Activated CD4-positive, CD25-positive, alpha-beta regulatory T cell treated with anti-CD3 and anti-CD28 coated beads, Interleukin-2, amount 50 U/mL, for 16 hours (primary cell): ENCODE measurements at places on chromosomes 12 and 14.

- no peak for DNase-seq
Measured at GRCh38 chr14:22668863-22669262, 24.7 kb upstream of the OR6J1 start.

DNA sequence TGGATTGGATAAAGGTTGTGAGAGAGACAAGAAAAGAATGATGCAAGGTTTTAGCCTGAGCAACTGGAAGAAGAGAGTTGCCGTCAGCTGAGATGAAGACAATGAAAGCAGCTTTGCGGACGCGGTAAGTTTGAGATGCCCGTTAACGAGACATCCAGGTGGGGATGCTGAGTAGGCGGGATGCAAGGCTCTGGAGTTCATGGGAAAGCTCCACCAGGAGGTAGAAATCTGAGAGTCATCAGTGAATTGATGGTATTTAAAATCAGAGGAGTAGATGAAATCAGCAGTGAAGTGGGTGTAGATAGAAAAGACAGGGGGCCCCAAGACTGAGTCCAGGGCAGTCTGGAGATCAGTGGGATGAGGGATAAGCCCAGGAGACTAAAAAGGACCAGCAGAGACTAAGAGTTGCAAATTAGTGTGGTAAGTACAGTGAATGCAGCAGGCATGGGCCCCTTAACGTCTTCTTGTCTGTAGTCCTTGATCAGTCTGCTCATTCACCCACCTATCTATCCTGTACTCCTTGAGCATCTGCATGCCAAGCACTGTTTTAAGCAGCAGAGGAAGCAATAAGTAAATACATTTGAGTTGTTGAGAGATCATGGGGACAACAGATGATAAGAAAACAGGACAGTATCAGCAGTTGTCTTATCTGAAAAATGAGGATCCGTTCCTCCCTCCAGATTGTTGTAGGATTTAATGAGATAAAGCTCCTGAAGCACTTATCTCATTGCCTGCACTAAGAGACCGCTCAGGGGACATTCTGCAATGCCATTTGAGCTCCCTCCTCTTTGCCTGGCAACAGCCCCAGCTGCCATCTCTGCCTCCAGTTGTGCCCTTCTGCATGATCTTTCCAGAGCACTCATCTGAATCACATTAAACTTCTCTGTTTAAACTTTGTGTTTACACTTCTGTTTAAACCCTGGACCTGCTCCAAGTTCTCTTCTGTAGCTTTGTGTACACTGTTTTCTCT, 91.5 kb downstream of the APAF1 start:
- DNase-seq = no peak

GRCh38 chr12:96308881-96309280, 91.4 kb downstream of the CDK17 start:
- no peak for DNase-seq

DNA sequence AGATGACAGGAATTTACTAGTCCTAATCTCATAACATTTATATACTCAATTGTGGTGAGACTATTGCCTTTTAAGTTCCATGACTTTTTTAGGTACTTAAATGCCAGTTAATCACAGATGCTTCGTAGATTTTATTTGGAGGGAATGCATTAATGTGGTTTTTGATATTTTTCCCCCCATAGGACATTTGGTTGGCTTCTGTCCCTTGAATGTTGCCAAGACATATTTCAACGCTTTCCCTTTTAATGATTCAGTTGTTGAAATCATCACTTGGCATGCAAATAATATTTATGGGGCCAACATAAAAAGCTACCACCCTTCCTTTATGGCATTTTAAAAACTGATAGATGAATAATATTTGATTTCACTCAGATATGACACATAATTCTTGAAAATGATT, 172.1 kb downstream of the ACSS3 start:
- DNase-seq = no peak

DNA sequence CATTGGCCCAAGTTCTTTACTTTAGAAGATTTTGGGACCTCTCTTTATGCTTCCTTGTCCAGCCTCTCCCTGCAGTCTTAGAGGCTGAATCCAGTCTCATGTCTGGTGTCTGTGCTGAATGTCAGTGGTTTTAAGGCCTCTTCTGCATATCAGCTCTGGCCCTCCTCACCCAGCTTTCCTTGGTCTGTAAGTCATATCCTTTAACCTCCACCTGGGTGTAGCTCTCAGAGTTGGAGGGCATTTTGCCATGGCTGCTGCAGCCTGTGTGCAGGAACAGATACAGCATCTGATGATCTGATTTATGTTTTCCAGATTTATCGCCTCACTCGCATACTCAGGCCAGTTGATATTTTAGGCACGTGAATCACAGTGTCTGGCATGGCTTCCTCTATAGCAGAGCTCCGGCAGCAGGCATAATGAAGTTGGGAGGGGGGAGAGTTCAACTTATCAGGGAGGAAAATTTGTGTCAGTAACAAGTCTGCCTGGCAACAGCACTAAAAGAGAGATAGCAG, 335.0 kb downstream of the PCNX1 start:
- DNase-seq = no peak

DNA sequence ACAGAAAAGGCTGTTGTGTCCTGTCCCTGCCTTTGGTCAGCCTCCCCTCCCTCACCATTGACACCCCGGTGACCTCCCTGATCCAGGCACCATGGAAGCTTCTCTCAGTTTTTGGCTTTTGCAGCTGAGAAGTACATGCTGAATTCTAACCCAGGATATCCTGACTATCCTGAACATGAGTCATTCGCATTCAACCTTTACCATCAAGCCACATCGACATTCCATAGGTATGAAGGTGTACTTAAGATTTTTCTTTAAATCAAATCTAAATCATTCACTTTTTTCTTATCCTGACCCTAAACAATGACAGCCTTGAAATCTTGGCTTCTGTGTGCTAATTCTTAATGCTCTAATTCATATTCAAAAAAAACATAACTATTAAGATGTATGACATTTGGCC, 8.7 kb upstream of the KRT78 start:
- DNase-seq = no peak

GRCh38 chr14:100619396-100620254, 32.4 kb upstream of the BEGAIN start:
- no peak for DNase-seq

- DNase-seq = no peak
Measured at GRCh38 chr14:80105488-80105994, 105.8 kb downstream of the DIO2 start.
